ENCODE measurements at places on chromosomes 7 and 10.

GRCh38 chr10:124461642-124462347 is at the start of gene LHPP:
Gene LHPP, plus strand, starts transcription at chr10:124461823. Its CDS starts 40 bp downstream, at chr10:124461863.
- peak; percentile 27 for DNase-seq

- DNase-seq: no peak
These were observed 98.7 kb downstream of the PROSER2 start for GRCh38 chr10:11921800-11922392.

DNA sequence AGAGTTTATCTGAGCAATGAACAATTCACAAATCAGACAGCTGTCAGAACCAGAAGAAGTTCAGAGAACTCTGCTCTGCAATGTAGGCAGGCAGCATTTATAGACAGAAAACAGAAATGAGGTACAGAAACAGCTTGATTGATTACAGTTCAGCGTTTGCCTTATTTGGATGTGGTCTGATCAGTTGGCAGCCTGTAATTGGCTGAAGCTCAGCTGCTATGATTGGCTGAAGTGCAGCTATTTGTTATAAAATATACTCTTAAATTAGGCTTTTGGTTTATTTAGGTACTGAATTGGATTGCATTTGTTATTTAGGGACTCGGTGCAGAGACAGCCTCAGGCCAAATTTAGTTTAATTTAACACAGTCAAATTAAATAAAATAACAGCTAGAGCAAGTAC is 85.8 kb upstream of the JAZF1 start:
- no peak for DNase-seq

DNA sequence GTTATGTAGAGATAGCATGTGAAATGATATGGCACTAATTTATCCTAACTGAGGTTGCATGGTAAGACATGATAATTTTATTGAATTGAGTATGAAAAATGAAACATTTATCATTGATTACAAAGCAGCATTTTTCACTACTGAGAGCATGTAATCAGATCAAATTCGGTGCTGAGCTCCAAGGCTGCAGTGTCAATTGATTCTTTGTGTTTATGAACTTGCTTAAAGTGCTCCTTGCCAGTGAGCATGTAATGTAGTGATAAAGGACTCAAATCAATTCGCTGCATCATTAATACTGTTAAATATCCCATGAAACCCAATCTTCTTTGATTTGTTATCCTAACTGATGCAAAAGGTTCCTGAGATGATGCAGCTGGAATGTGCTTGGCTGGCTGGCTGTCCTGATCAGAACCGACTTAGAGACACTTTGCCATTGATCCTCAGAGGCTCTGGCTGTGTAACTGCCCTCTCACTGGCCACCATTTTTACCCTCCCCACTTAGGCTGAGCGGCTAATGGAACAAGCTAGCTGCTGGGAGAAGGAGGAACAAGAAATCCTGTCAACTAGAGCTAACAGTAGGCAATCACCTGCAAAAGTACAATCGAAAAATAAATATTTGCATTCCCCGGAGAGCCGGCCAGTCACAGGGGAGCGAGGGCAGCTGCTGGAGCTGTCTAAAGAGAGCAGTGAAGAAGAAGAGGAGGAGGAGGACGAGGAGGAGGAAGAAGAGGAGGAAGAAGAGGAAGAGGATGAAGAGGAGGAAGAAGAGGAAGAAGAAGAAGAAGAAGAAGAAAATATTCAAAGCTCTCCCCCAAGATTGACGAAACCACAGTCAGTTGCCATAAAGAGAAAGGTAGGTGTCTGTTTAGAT is 89.8 kb upstream of the SAMD8 start:
- no peak for DNase-seq

- DNase-seq: no peak
These were observed 59.0 kb downstream of the MTPN start for GRCh38 chr7:135918134-135918533.

DNA sequence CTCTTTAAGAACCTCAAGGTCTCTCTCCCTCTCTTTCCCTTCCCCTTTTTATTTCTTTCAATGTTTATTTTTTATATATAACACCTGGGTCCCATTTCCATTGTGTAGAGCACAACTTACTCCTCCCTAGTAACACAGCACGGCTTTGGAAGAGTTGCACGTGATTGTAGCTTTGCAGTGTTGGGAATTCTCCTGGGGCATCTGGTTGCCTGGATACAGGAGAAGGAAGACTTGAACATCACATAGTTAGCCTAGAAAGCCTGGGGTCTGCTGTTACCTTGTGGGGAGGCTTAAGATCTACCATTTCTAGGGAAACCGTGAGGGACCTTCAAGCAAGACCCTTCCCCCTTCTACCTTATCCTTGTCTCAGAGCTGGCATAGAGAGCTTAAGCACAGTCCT is 41.1 kb upstream of the NFKB2 start:
- no peak for DNase-seq

DNA sequence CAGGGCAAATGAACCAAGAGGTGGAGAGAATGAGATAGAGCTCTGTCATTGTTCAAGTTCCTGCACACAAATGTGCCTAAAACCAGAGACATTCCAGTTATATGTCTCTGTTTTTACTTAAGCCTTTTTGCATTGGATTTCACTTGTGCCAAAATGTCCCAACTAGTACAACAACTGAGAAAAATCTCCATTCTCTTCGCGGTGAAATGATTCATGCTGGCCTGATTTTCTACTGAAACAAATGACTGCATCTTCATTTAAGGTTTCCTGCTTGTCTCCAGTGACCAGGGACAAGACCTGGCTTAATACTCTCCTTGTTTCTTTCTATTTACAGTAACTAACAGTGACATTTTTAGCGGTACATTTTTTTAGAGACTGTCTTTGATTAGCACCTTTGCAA is 714.9 kb downstream of the KCNMA1 start:
- no peak for DNase-seq

DNA sequence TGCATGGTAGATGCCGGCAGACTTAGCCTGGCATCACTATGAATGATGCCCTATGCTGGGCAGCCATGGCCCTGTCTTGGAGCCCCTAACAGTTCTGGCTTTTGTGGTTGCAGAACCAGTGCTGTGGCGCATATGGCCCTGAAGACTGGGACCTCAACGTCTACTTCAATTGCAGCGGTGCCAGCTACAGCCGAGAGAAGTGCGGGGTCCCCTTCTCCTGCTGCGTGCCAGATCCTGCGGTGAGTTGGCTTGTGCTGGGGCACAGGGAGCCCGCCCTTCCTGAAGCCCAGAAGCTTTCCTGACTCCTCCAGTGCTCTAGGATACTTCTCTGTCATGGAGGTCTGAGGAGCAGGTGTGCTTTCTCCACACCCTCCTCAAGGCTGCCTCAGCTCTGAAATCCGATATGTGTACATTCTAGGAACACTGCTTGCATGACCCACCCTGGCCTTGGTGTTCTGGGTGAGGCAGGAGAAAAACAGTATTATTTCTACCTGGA is 25.6 kb upstream of the SH2D4B start:
- DNase-seq: no peak

DNA sequence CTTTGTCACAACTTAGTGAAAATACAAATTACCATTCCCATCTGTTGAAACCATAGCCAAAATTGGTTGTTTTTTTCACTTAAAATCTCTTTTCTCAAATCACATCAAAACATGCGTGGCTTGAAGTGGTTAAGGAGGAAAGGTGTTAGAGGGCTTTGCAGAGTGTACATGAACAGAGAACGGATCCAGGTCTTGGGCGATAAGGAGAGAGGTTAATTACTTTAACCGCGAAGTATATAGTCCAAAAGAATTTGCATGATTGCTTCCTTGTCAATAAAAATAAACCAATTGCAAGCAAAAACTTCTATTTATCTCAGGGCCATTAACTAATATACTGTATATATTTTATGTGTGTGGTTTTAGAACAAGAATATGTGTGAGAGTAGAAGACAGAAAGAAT is 813.9 kb upstream of the SORCS1 start:
- no peak for DNase-seq

DNA sequence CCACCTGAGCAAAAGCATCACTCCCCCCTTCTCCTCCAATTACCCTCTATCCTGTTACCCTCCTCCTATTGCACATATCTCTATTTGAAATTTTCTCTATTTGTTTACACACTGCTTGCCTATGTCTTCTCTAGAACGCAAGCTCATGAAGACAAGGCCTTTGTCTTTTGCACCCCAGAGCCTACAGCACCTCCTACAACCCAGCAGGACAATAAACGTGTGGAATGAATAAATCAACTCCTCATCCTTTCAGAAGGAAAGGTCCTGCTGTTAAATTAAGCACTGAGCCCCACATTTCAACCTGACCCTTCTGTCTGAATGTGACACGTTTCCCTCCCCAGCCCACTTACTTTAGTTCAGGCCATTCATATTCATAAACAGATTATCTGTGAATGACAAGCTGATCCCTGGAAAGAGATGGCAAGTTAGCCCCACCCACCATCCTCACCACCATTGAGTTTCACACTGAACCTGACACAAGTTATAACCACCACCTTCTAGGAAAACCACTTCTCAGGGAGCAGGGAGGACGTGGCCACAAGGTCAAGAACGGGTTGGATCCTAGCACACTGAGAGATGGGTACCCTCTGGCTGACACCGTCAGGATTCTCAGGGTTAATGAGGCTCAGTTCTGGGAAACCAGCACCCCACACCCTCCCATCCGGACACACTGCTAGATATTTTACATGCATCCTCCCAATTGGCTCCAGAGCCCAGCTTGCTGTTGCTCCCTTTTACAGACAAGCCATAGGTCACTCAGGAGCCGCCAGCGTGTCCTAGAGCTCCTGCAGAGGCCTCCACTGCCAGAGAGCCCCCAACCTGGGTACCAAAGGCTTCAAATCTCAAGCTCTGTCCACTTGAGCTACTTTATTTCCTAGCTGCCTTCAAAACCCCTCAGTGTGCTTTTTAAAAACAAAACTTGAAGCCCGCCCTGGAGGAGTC is 934 bp downstream of the PRTFDC1 start:
- peak; percentile 58 for DNase-seq

DNA sequence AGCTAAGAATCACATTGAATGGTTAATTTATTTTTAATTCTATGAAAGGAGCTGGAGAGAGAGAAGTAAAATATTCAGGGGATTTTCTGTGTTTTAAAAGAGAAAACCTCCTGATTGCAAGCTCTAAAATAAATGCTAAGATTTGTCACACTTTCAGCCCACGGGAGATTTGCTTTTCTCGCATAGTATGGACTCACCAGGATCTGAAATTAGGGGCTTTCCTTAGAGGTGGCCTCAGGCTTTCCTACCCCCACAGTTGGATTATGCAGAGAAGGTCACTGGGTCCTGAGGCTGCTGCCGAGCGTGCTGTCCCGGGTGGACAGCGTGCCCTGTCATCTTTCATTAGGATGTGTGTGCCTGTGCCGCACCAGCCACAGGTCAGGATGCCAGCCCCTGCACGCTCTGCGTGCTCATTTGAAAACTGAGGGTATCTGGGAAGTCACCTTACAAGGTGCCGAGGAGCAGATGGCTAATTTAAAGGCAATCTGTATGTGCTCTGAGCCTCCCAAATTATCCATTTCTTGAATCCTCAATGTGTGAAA is 258.8 kb downstream of the CELF2 start:
- DNase-seq: no peak

DNA sequence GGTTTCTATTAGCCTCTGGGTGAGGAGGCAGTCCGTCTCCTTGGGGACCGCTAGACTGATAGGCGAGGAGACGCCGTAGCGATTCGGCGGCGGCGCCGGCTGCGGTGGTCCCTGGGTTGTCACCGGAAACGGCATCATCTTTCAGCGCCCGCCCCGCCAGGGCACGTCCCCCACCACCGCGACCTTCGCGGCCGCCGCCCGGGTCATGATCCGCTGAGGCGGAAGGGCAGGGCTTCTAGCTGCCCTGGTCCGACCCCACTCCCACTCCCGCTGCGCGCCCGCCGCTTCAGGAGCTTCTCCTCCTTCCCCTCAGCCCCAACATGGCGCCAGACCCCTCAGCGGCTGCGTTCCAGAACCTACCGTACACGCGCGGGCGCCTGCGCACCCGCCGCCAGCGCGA is at the start of gene PAPOLB:
Gene PAPOLB (minus strand): TSS at position 358 of the 400 bp plus-strand sequence. CDS start 220 bp downstream, at position 138.
- no peak for DNase-seq

- DNase-seq: no peak
These were observed 742.8 kb upstream of the LRRTM3 start for GRCh38 chr10:66183028-66183427.

DNA sequence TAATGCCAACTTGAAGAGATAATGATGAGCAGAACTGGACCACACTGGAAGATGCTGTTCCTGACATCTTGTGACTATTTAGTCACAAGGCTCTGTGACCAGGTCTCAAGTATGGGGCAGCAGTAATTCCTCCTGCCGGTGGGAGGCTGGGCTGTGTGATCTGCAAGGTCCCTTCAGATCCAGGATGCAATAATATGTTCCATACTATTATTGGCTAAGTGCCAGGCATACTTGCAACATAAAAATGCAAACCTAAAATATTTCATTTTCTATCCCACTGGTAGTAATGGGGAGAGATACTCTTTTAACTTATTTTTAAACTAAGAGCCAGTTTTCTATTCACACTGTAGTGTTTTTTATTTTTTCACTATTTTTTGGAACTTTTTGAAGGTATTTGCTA is 171.5 kb downstream of the CYP26A1 start:
- no peak for DNase-seq

GRCh38 chr7:153072806-153073205 is 313.3 kb downstream of the ACTR3B start:
- no peak for DNase-seq

DNA sequence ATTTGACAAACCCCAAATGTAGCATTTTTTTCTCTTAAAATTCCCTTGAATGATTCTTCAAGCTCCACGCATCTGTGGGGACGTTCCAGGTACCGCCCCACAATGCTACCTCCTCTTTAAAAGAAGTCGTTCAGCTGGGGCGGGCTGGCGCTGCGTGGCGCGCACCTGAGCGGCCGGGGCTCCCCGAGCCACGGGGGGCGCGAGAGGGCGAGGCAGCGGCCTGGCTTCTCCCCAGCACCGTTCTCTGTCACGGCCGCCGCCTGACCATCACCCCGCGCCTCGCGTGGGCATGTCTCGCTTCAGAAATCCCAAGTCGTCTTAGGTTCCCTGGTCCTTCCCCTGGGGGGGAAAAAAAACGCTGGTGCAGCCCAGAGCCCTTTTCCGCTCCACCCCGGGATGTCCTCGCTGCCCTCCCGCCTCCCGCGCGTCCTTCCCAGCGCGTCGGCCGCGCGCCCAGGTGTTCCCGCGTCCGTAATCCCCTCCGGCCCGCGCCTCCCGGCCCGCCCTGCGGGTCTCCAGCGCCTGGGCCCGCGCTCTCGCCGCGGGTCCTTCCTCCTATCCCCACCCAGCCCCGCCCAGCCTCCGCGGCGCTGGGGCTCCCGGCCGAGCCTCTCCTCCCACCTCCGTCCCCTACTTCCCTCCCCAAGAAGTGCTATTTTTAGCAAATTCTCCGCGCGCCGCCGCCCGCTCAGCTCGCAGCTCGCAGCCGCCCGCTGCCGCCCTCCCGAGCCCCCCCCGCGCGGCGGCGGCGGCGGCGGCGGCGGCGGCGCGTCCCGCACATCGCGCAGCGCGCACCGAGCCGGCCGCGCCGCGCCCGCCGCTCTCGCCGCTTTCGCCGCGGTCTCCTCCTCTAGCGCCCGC is 58.7 kb upstream of the PRPS1L1 start:
- DNase-seq: peak; percentile 45

- no peak for DNase-seq
These were observed 19.5 kb downstream of the TSPAN15 start for GRCh38 chr10:69470463-69471384.

Data from NCI-H524 (cell line).